ENCODE measurements at places on chromosomes 6 and 20. TPM values are rescaled to one million over a fixed set of nuclear protein-coding genes. Genes with fewer than 3 reads are reported as not detected.

Gene BHLHE23
- total RNA-seq: not detected

Gene BPIFA1
- not detected for total RNA-seq

Gene PSMB9
- 24.5 TPM for total RNA-seq

Gene RAMACL
- total RNA-seq: 0.11 TPM

Gene FOXA2
- 19.1 TPM for total RNA-seq

Gene TRIM10
- total RNA-seq: not detected

Gene TCF15
- total RNA-seq: not detected

Gene PLAGL1
- 8.7 TPM for total RNA-seq

Gene LY6G6D
- total RNA-seq: not detected

Gene LBP
- 1.2 TPM for total RNA-seq

Gene TMC2
- not detected for total RNA-seq

Gene ZDHHC14
- 3.1 TPM for total RNA-seq

Gene EDN1
- total RNA-seq: 37.9 TPM

Gene MAFB
- total RNA-seq: 0.11 TPM

Gene SSTR4
- total RNA-seq: 0.28 TPM

Gene EEF1A2
- total RNA-seq: 144 TPM

Gene CYP24A1
- total RNA-seq: 140 TPM

Gene OTOR
- total RNA-seq: not detected

Gene RNF39
- not detected for total RNA-seq

Gene SLC17A1
- 0.16 TPM for total RNA-seq

Gene C6orf163
- 0.24 TPM for total RNA-seq

Gene CAGE1
- not detected for total RNA-seq

Gene SCUBE3
- total RNA-seq: 0.05 TPM

Gene SPATS1
- not detected for total RNA-seq

Gene EYS
- total RNA-seq: not detected

Gene C20orf141
- total RNA-seq: not detected

Gene PSMB1
- total RNA-seq: 252 TPM

Gene HSPA12B
- 0.25 TPM for total RNA-seq

Gene CNKSR3
- 6.5 TPM for total RNA-seq

Gene CRYBG1
- 0.70 TPM for total RNA-seq

Gene PI3
- total RNA-seq: 2.2 TPM

Gene GPSM3
- 0.30 TPM for total RNA-seq

Gene PRDM13
- total RNA-seq: 0.88 TPM

Data from A549 treated with Mapracorat at 1 μM for 4 hours (cell line).